Hair follicle dermal papilla cell (primary cell): ENCODE measurements at places on chromosomes 13 and 19. TPM values are rescaled to one million over a fixed set of nuclear protein-coding genes. Genes with fewer than 3 reads are reported as not detected.

The LGALS4 gene
- not detected in 2 replicates for total RNA-seq

The KIR3DL2 gene
- not detected in 2 replicates for total RNA-seq

The GRK1 gene
- not detected in 2 replicates for total RNA-seq

The EBI3 gene
- not detected in 2 replicates for total RNA-seq

The CEACAM6 gene
- total RNA-seq: not detected in 2 replicates

The FXYD1 gene
- 0.73 and 2.1 TPM in 2 replicates for total RNA-seq

The NLRP8 gene
- total RNA-seq: not detected in 2 replicates

The ZNF791 gene
- total RNA-seq: 16.0 and 18.3 TPM in 2 replicates

The ATXN8OS gene
- total RNA-seq: not detected in 2 replicates

The F10 gene
- total RNA-seq: 5.7 and 10.6 TPM in 2 replicates

The PGLYRP1 gene
- total RNA-seq: not detected in 2 replicates

The OR4F17 gene
- not detected in 2 replicates for total RNA-seq

The TSHZ3 gene
- 21.5 and 21.7 TPM in 2 replicates for total RNA-seq

The NLRP4 gene
- not detected in 2 replicates for total RNA-seq
